ENCODE measurements at places on chromosomes 4 and X.

- no peak for DNase-seq
These were observed 3.3 kb upstream of the SLC25A4 start for GRCh38 chr4:185139736-185140135.

DNA sequence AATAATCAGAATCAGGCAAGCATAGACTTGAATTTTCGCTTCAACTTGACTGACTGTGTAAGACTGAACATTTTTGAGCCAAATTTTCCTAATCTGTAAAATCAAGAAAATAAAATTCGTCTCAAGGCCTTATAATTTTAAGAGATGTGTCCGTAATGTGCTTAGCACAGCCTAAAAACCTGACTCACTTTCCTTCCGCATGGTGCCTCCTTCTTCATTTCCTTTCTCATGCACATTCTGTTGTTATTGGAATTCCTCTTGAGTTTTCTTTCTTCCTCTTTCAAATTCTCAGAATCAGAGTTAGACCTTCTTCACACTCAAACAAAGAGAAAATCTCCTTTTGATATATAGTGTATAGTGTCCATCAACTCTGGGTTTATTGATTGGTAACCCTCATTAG, 208.9 kb upstream of the SLIT2 start:
- no peak for DNase-seq

- DNase-seq: no peak
These were observed 174.4 kb upstream of the NUDT10 start for GRCh38 chrX:51158231-51158630.

- DNase-seq: no peak
These were observed 380.3 kb upstream of the LCORL start for GRCh38 chr4:18401868-18402267.

DNA sequence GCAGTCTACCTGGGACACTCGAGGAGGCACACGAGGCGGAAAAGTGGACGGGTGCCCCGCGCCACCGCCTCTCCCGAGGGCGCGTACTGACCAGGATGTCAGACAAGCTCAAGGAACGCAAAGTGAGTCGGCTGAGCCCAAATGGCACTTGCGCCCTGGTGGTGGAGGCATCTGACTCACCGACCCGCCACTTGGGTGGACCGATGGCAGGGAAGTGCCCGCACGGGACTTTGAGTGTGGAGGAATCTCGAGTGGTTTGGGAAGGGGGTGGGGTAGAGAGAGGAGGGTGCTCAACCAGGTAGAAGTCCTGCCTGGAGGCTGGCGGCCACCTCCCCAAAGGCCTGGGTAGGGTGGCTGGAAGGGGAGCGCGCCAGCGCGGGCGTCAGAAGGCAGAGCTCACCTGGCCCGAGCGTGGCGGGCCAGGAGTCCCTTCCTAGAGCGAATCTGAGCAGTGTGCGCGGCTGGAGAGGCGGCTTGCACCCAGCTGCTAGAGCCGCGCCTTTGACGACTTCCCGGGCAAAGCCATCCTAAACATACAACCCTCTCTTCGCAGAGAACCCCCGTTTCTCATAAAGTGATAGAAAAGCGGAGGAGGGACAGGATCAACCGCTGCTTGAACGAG, 655 bp downstream of the HELT start:
- no peak for DNase-seq

- DNase-seq: no peak
These were observed 113.0 kb upstream of the SH3RF1 start for GRCh38 chr4:169383724-169384123.
